Memory B cell (primary cell): ENCODE measurements at places on chromosomes 6 and 20.

GRCh38 chr6:51613558-51613957 lies 473.9 kb downstream of the PKHD1 start:
- no peak for DNase-seq

- no peak for DNase-seq
Measured at GRCh38 chr20:22216984-22217383, 367.4 kb downstream of the FOXA2 start.

GRCh38 chr20:3765171-3765882 lies 2.2 kb downstream of the ADISSP start:
- DNase-seq = no peak

DNA sequence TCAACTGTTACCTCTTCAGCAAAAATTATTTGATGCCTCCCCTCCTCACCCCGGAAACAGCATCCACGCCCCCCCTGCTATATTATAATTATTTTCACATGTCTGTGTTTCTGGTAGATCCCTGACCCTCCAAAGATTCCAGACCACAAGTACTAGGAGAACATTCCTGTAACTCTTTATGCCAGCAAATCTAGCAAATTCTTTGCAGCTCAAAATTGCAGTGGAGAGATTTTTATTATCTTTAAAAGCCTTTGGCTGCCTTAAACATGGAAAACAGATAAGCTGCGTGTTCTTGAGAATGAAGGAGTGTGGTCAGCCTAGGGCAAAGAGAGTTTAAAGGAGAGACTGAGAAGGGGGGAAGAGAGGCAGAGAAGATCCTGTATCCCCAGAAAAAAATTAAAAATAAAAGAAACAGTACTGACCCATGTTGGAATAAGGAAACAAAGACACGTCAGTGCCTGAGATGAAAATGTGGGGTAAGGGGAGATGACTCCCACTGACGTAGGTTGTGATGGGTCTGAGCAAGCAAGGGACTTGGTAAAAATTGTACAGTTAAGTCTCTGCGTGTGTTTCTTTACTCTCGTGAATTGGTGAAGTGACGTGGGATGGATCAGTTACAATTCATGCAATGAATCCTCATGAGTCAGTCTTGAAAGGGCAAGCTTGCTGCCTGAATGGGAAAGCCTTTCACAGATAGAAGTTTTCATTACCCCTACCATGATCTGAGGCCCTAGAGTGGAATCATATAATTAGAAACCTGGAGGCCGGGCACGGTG lies 8.3 kb downstream of the ID4 start:
- no peak for DNase-seq

GRCh38 chr20:31675828-31676608 lies 38.3 kb downstream of the COX4I2 start:
- no peak for DNase-seq

DNA sequence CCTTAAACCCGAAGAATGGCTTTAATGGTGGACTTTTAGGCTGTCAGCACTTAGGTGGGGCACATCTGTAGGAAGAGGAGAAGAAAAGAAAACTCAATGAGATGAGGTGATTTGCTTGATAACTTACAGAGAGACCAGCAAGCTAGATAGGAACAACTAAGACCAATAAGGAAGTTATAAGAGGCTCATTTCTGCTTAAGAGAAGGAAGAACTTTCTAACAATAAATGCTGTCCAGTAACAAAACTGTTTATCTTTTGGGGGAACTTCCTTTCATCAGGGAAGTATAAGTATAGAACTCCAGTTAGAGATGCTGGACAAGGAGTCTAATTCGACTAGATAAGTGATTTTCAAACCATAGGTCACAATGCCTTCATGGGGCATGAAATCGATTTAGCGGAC lies 107.2 kb upstream of the SIRPA start:
- no peak for DNase-seq

GRCh38 chr6:108793516-108794251 lies 54.5 kb upstream of the ARMC2 start:
- DNase-seq = no peak

DNA sequence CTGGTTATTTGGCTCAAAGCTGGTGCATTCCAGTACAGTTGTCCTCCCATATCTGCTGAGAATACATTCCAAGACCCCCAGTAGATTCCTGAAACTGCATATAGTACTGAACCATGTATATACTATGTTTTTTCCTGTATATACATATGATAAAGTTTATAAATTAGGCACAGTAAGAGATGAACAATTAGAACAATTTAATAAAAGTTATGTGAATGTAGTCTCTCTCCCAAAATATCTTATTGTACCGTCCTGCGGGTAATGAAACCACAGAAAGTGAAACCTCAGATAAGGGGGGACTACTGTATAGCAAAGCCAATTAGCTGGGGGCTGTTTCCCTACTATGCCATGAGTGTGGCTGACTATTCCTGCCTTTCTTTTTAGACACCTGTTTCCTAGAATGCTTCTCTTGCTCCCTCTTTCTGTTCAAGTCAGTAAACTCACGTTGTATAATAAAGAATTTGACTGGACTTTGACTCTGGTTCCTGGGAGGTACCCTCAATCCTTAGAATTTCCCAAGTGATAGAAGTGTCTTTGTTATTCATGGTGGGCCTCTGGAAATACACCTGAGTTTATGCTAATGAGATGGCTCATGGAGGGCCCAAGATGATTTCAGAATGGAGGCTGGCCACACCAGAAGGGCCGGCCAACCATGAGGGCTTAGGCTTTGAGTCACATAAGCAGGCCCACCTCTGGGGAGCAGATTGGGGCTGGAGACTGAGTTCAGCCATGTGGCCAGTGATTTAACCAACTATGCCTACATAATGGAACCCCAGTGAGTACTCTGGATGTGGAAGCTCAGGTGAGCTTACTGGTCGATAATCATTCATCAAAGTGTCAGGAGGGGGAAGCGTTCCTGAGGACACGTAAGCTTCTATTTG lies 689 bp upstream of the BLOC1S5 start:
- DNase-seq = no peak

DNA sequence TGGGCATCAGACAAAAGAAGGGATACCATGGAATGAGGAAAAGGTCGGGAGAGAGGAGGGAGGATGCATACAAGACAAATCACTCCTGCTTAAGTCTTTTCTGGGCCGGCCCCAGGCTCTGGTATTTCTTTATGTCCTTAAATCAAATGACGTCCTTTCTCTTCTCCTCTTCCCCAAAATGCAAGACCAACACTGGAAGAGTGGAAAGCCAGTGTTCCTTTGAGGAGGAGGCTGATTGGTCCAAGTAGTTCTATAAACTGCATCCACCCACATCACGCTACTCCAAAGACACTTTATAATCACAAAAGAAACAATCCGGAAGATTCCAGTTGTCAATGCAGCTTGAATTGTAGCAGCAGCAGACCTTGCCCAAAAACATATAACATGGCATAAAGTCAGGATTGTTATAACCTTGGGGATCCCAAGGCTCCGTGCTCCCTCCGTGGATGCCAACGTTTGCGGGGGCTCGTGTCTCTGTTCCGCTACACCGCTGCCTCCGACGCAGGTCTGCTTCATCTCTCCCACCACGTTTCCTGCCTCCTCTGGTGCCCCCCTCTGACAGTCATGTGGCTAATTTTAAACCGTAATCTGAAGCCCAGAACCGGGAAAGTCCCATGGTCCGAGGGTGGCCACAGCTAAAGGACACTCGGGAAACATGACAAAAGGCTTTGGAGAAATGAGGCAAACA lies 47.1 kb downstream of the MCUR1 start:
- DNase-seq = no peak

GRCh38 chr6:157989541-157990289 lies 8.1 kb downstream of the SYNJ2 start:
- DNase-seq = no peak

GRCh38 chr20:63653041-63653973 lies at the start of gene STMN3:
Gene STMN3, minus strand, starts transcription at chr20:63653424. Its CDS starts 79 bp downstream, at chr20:63653345.
- DNase-seq = peak; percentile 52

- DNase-seq = peak; percentile 81
Measured at GRCh38 chr6:3751730-3752530, 417 bp upstream of the PXDC1 start.

DNA sequence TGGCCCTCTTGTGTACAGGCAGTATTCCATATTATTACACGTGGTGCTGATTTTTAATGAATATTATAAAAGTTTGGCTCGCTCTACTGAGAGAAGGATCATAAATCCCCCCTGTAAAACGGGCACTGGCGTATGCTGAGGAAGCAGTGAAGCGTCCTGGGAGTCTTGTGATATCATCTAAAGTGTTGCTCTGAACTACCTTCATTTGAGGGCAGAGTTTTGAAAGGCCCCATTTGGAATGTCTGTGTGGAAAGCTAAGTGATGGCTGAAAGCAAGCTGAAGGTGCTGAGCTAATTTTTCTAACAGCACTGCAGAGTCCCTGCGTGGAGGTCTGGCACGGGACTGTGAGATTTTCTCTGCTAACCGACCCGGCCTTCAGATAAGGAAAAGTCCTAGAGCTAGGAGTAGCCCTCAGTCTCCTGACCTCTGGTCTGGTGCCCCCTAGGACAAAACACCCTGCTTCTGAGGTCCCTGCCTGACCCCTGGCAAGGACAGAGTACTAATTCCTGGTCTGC lies 1.3 kb upstream of the BACH2 start:
- no peak for DNase-seq

- DNase-seq = no peak
Measured at GRCh38 chr20:6152777-6153176, 29.9 kb upstream of the FERMT1 start.

DNA sequence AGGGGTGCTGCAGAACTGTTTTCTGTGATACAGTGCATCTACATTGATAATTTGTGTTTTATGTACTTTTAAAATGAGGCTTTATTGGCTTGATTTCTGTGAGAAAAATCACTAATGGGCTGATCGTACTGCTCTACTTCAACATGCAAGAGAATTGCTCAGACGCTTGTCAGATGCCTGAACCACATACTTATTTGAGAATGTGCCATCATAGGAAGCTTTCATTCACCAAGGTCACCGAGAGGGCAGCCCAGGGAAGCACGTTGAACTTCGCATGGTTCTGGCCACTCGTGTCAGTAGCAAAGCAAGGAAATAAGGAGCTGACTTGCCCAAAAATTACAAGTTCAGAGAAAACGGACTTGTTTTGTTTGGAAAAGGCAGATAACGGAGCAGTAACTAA lies 168.5 kb upstream of the AKAP12 start:
- DNase-seq = no peak
